Lung (tissue), 17 donors: ENCODE measurements at places on chromosomes 6 and 20. TPM values are rescaled to one million over a fixed set of nuclear protein-coding genes. Genes with fewer than 3 reads are reported as not detected.
A peak's percentile ranks its signal among the peaks of the same experiment; 100 is the strongest.

DNA sequence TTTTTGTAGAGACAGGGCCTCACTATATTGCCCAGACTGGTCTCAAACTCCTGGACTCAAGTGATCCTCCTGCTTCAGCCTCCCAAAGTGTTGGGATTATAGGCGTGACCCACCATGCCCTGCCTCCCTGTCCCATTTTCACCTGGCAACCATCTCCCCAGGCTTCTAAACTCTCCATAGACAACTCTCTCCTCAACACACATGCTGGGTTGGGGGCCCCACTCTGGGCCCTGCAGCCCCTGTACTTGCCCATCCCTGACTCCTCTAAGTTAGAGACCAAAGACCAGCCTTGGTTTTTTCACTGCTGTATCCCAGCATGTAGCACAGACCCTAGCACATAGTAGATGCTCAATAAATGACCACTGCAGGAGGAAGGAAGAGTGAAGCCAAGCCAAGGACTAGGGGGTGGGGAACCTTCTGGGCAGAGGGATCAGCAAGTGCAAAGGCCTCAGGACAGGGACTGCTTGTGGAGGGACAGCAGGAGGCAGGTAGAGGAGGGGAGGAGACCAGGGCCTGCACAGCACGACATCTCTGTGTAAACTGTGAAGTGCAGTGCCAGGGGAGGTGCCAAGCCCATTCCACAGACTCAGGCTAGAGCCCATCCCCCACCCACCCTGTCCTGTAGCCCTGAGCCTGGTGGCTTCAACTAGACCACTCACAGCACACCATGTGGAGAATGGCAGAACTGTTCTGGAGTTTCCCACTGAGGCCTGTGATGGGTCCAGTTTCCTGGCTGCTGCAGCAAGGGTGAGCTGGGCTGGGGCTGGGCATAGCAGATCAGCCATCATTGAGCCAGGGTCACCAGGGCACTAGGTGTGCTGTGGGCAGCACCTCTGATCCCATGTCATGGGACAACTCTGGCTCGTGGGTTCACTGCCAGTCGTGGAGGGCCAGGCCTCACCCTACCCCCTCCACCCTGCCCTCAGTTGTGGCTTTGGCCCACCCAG lies 3.4 kb upstream of the SRC start:
- no peak for DNase-seq

DNA sequence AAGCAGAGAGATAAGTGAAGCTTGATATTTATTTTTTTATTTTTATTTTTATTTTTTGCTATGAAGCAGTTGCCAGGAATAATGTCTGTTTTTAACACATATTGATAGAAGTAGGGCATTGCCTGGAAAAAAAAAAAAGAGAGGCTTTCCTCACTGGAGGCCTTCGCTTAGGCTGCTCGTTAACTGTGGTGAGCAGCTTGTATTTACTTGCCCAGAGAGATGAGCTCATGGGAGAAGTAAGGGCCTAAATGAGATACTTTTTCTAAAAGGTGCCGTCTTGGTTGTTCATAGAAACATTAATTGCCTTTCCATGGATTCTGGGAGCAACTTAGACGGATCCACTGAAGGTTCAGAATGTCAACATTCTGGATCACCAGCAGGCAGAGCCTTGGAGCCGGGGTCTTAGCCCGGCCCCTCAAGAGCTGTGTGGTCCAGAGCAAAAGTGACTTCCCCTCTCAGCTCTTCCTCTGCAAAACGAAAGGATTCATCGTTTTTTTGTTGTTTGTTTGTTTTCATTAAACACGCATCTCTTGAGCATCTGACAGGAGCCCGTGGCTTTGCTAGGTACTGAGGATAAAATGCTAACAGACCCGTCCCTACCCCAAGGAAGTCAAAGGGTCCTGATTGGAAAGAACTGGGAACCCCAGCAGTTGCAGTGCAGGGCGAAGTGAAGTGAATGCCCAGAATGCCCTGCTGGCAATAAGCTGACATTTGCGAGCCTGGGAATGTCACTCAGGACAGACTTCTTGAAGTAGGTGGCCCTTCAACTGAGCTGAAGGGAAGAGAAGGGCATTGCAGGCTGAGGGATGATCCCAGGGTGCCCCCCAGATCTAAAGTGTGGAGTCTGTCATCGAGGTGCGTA lies 138.5 kb downstream of the ZDHHC14 start:
- DNase-seq = no peak

GRCh38 chr20:17210983-17211382 lies 15.9 kb upstream of the PCSK2 start:
- no peak for DNase-seq

- no peak for DNase-seq
Observed at GRCh38 chr6:88008411-88008810, 39.2 kb upstream of the SPACA1 start.

DNA sequence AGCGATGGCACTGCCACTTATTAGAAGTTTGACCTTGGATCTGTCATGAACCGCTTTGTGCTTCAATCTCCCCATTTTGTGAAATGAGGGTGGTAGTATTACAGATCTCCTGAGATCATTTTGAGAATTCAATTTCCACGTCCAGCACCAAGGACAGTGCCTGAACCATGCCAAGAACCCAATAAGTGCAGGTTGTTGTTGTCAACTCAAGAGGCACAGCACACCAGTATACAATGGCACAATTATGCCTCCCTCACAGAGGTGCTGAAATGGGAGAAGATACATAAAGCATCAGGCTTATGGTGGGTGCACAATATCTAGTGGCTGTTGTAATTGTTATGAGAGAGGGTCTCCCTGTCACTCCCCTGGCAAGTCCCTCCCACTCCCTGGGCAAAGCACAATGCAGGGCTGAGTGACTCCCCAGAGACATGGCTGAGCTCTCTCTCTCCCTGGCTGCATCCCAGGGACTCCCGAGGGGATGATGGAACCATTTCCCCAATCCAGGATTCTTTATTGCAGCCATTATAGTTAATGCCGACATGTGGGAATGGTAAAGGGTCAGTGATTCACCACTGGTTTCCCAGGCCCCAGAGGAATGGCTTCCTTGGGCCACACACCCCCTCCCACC lies 78.7 kb downstream of the CDH22 start:
- no peak for DNase-seq

DNA sequence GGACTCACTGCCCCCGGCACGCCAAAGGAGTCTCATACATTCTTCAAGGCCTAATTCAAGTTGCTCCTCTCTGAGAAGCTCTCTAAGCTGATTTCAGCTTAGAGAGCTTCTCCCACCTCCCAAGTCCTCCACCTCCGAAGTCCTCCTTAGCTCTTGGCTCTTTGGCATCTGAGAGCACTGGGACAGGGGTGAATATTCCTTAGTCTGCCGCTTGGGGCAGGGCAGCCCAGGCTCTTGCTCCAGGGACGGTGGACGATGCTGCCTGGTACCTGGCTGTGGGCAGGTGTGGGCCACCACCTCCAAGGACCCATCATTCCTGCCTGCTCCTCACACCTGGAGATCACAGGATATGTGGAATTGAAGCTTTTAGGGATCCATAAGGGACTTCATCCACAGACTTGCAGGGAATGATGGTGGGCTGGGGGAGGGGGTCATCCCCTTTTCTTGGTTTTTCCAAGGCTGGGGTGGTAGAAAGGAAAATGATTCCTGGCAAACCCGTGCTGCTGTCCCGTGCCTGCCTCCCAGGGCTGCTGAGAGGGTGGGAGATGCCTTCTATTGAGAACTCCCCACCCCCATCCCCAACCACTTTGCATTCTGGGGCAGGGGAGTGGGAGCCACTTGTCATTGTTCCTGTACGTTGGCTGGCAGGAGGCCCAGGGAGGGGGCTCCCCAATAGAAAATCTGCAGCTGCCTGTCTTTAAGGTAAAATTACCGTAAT lies 57.4 kb downstream of the ARHGAP40 start:
- peak; percentile 18 for DNase-seq

- DNase-seq = no peak
Observed at GRCh38 chr20:2332711-2333110, 36.9 kb downstream of the TGM3 start.

The ADNP gene
- 49.0 TPM for total RNA-seq

The HLA-DRA gene
- 421 TPM for total RNA-seq

The NOTCH4 gene
- 43.3 TPM for total RNA-seq

The RIPOR3 gene
- 4.3 TPM for total RNA-seq
